ENCODE measurements at places on chromosomes 11 and 22.
A peak's percentile ranks its signal among the peaks of the same experiment; 100 is the strongest.

- no peak for DNase-seq
Measured at GRCh38 chr11:23846902-23847422, 649.9 kb upstream of the LUZP2 start.

GRCh38 chr11:118353084-118353710 lies 6.2 kb upstream of the UBE4A start:
- DNase-seq: peak; percentile 18

DNA sequence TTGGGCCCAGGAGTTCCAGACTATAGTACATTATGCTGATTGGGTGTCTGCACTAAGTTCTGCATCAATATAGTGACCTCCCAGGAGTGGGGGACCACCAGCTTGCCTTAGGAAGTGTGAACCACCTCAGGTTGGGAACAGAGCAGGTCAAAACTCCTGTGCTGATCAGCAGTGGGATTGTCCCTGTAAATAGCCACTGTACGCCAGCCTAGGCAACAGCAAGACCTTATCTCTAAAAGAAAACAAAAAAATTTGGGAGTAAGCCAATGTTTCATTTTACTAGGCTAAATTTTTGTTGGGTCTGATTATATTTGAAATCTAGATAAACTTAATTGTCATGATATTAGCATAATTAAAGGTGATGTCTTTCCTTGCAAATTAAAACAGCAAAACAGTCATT lies 3.4 kb downstream of the DEPDC5 start:
- no peak for DNase-seq

- DNase-seq: no peak
Measured at GRCh38 chr11:102325088-102325487, 7.8 kb downstream of the BIRC3 start.

DNA sequence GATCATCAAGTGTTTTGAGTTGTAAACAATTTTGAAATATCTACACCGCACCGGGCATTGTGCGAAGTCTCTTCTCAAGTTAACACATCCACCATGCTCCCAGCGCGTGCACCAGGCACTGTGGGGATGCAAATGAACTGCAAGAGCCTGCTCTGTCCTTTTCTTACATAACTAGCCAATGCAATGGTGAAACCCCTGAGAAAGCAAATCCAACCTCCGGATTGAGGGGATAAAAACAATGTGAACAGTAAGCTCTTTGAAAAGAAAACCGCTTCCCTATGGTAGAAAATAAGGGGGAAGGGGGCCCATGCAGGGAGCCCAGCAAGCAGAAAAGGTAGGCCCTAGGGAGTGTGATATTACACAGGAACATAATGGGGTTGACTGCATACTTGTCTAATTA lies 274.9 kb upstream of the MPPED2 start:
- DNase-seq: no peak

Measured in fibroblast of skin of right biceps (primary cell).